ENCODE measurements at places on chromosomes 16 and 17.

DNA sequence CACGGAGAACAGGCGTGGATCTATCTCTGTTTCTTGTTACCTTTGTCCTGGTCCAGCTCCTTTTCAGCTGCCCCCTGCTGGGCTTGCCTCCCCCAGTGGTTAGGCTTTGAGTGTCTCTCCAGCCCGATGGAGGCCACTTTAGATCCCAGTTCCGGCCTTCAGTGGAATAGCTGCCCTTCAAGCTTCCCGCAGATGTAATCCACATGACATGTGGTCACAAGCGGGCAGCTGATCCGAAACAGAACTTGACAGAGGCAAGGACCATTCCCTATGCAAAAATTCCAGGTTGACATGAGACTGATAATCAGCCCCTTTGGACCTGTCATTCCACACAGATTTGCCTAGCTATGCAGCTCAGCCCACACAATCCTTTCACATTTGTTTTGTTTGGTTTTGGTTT lies 40.6 kb upstream of the AQP8 start:
- no peak for DNase-seq

DNA sequence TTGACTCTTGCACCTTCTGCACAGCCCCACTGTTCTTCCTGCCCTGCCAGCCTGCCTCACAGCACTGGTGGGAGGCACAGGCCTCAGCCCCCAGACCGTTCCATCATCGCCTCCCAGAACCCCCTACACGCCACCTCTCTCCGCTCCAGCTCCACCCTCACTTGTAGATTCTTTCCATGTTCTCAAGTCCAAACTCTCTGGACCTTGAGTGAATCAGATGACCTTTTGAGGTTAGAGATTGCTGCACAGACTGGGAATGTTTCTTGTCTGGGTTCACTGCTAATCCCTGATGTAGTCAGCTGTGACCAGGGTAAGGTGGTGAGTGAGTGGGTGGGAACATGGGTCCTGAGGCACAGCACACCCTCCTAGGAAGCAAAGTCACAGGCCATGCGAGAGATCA lies 272.4 kb downstream of the IRF8 start:
- no peak for DNase-seq

GRCh38 chr17:13030056-13030455 lies 12.2 kb upstream of the ELAC2 start:
- no peak for DNase-seq

GRCh38 chr16:63613701-63614100 lies 1508.2 kb downstream of the CDH11 start:
- no peak for DNase-seq

DNA sequence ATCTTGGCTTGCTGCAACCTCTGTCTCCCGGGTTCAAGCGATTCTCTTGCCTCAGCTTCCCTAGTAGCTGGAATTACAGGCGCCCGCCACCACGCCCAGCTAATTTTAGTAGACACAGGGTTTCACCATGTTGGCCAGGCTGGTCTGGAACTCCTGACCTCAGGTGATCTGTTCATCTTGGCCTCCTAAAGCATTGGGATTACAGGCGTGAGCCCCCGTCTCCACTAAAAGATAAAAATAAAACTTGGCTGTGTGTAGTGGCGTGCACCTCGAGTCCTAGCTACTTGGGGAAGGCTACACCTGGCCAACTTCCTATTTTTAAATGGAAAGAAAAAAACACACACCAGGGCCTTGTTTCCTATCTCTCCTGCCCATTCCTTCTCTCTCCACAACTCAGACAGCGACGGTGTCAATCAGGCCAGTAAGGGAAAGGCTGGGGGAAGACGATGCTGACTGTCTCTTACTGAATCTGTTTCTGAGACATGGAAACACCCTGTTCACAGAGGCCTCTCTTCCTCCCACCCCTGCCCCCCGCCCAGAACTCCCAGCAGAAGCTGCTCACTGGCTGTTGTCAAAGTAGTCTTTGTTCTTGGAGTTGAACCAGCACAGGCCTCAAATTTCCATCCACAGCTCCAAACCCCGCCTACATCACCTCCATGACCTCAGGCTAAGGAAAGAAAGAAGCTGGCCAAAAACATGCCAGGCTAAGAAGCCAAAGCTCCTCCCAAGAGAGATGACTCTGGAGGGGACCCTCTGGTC lies 96.6 kb downstream of the NXN start:
- no peak for DNase-seq

DNA sequence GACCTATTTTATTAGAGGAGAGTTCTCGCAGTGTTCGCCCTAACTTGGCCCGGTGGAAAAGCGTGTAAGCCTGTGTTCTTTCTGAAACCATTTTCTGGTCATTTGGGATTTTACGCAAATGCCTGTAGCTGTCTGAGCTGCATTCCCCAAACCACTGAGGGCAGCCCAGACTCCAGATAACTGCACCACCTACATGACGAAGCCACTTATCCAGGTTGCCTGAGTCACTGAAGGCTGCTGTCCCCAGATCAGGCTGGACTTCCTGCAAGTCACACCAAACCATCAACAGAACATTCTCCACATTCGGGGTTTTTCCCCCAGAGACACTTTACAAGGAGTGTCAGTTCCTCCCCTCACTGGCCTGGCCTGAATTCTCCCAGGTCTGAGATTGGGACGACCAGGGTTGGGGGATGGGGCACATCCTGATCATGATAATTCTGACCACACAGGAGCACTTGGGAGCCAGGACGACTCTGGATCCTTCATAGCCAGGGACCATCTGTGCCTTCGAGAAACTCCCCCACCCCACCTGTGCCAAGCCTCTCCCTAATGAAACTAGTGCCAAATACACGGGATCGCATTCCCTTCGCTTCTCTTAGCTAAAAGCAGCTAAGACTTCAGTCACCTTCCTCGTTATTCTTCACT lies 2.3 kb downstream of the RPRML start:
- DNase-seq = no peak

DNA sequence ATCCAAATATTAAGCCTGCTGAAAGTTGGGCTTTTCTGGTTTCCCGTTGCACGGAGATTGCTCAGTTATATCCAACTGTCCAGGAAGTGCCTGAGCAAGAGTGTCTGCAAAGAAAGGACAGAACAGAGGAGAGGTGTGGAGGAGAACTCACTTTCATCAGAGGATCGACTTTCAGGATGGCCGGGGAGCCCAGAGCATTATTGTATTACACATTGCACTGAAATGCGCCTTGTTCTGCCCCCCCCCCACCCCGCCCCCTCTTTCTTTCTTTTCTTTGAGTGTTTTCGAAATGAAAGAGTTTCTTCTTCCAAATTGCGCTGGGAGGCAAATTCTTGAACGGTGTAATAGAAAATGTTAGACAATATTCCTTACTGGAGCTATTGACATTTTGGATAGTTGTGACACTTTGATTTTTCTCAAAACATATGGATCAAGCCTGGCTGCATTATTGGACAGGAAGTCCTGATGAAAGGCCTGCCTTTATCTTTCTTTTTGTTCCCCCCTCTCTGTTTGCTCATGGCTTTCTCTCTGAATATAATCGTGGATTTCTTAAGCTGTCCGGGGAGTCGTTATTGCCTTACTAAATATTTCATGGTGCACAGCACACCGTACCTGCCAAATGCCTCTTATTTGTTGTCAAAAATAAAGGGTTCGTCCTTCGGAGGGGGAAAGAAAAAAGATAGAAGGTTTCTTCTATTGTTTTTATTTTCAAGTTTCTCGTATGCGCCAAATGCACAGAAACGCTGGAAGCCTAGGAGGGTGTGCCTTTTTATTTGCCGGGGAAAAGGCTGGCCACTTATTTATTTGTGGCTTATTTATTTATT lies 110.8 kb downstream of the IRX3 start:
- DNase-seq = no peak

DNA sequence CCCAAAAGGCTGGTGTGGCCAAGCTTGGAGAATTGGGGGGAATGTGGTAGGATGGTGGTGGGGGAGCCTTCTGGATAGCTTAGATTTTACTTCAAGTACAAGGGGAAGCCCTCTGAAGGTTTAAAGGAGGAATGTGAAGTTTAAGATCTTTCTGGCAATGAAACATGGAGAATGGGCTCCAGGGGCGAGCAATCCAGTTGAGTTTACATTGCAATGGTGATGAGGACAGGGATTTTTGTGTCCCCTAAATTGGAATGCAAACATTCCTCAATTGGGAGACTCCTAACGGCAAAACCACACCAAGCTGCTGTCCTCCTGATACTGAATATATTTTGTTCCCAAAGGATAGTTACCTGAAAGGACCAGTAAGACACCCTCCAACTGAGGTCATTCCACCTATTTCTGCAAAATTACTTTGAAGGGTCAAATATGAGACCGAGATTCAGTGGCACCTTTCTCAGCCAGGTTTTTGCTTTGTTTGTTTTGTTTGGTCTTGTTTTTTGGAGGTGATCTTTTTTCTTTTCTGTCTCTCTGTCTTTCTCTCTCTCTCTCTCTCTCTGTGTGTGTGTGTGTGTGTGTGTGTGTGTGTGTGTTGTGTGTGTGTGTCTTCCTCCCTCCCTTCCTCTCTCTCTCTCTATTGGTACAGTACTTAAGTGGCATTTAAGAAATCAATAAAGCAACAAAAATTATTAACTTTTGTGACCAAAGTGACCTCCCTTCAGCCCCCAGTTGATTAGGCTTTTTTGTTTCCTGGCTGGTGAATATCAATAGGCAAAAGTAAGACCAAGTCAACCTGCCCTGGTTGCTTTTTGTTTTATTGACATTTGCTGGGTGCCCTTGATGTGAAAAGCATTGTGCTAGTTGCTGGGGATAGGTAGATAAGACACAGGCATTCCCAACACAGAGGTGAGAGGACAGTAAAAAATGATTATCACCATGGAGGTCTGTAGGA lies 16.4 kb upstream of the TAT start:
- DNase-seq = no peak

- DNase-seq = no peak
Measured at GRCh38 chr16:67055712-67056487, 27.0 kb downstream of the CBFB start.

All from activated CD4-positive, alpha-beta T cell treated with anti-CD3 and anti-CD28 coated beads, Interleukin-2, amount 50 U/mL, for 4 hours (primary cell).